ENCODE measurements at places on chromosomes 7 and 10.

DNA sequence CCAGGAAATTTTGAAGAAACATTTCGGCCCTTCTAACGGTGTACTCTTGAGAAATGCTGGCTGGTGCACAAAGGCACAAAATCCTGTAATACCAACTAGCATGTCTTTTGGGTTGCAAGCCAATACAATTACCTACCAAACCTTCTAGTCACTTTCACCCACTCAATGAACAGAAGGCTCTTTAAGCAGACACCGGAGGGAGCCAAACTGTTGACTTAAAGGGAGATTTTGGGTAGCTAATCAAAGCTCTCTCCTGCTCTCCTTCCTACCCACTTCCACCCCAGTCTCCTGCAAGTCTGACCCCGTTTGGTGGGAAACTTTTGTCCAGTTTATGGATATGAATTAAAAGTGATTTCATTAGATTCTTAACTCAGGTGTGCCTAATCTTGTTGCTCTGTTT lies 24.0 kb downstream of the GRM3 start:
- no peak for DNase-seq

- DNase-seq, result no peak
Observed at GRCh38 chr7:18399436-18400235, 95.9 kb upstream of the HDAC9 start.

- DNase-seq, result no peak
Observed at GRCh38 chr10:71270301-71271220, 48.5 kb upstream of the SLC29A3 start.

DNA sequence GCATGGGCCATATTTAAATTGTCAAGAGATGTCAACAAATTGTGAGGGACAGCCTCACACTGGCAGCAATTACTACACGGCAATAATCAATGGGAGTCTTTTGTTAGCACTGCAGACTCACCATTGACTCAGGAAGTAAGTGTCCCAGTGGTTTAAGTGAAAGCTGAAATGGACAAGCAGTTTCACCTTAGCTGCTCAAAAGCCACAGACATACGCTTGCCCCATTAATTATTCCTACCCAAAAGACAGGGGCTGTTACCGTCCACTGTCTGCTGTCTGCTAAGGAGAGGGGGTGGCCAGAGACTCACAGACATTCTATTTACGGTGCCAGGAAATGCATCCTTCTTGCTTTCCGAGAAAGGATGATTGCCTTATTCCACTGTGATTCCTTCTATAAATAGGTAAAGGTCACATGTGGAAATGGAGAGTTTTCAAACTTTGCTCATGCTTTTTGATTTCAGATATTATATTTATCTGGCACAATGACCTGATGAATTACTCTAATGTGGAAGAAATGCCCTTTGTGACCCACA lies 309.7 kb upstream of the NFE2L3 start:
- DNase-seq, result no peak

- no peak for DNase-seq
Observed at GRCh38 chr7:81128011-81128410, 209.2 kb upstream of the SEMA3C start.

DNA sequence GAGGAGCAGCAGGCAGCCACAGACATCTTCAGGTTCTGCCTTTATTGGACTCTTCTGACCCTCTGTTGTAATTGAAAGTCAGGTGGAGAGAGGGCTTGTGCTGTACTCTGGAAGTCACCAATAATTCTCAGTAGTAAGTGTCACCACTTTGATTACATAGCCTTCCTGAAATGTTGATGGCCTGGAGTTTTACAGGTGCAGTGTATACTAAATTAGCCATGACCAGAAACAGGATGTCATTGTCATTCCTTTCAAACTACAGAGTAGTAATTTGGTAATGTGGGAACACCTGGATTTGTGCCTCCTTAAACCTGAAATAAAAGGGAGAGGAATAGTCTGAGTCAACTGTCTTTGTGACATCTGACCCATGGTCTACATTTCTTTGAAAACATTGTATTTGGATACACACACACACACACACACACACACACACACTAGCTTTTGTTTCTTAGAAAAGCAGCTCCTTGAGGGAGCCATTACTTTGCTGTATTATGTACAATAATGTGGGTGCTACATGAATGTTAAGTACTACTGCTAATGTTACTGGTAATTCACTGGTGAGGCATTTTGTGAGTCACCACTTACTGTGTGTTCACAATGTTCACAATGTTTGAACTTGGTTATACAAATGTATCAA lies 19.6 kb downstream of the ARL4A start:
- DNase-seq, result no peak

DNA sequence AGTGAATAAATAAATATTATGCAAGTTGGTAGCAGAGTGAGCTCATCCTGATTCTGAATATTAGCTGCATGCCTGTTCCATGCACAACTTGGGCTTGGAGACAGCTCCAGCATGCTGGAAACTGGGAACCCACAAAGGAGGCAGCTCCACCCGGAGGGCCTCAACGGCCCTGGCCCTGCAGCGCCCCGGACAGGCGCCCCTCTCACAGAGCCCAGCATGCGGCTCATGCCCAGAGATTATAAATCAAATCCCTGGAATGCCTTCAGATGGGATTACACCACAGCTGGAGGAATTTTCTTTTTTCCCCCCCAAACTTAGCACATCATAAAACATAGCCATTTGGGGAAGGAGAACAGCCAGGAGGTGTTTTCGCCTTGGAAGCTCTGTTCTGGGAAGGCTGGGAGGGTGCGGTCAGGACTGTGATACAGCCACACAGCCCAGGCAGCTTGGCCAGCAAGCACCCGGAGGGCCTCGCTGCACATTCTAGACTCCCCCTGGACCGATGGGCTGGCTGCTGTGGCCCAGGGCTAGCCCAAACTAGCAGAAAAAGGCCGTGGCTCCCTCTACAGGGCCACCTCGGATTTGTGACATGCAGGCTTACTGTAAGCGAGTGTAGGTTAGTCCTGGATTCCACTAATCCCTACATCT lies 102.4 kb downstream of the PTPN20 start:
- DNase-seq, result no peak

GRCh38 chr10:126734967-126735366 lies 64.5 kb upstream of the C10orf90 start:
- DNase-seq, result no peak

DNA sequence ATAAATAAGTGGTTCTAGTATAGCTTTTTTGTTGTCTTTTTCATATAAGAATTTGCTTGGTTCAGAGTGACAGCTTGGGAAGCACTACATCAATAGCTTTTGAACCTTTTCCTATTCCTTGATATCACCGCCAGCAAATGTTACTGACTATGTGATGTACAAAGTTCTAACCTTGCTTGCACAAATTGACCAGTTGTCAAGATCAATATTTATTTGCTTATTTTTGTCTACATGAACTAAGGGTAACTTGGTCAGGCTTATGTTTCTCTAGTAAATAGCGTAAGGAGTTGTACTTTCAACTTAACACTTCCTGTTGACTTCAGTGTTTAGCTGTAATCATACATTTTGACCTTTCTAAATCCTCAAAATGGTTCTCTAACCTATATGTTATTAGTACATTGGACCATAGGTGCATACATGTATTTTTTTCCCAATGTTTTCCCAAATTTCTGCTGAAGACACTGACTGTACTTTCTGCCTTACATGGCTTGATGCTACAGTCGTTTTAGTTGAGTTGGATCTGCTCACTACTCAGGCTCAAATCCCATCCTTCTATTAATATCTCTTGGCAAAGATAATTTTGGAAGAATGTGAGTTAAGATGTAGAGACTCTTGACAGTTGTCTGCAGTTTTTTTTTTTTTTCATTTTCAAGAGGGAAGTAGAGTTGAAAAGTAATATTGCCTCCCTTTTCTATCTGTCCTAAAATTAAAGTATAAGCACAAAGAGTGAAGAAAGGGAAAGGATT lies 239.1 kb upstream of the KAT6B start:
- DNase-seq, result no peak

DNA sequence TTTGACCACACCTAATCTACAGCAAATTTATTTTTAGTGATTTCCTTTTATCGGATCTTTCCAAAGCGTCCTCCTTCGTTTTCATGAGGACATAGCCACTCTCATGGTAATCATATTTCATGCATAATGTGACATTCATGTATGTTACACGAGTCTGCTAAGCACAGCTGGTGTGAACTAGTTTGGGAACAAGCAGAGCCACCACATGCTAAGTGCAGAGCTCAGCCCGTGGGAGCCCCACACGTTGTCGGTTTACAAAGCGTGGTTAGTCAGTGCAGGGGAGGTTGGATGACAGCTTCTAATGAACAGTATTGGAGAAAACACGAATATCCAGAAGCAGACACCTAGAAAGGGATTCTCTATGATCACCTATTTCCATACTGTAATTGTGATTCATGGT lies 78.4 kb upstream of the GJD4 start:
- no peak for DNase-seq

DNA sequence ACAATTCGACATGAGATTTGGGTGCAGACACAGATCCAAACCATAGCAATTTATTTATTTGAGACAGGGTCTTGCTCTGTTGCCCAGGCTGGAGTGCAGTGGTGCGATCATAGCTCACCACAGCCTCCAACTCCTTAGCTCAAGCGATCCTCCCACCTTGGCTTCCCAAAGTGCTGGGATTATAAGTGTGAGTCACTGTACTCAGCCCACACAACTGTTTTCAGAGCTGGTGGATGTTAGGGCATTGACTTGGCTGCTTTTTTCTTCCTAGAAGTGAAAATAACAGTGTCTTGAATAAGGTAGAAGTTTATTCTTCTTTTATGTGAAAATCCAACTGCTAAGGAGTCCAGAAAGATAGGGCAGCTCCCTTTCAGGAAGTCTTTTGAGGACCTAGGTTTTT lies 132.1 kb downstream of the CCDC3 start:
- no peak for DNase-seq

DNA sequence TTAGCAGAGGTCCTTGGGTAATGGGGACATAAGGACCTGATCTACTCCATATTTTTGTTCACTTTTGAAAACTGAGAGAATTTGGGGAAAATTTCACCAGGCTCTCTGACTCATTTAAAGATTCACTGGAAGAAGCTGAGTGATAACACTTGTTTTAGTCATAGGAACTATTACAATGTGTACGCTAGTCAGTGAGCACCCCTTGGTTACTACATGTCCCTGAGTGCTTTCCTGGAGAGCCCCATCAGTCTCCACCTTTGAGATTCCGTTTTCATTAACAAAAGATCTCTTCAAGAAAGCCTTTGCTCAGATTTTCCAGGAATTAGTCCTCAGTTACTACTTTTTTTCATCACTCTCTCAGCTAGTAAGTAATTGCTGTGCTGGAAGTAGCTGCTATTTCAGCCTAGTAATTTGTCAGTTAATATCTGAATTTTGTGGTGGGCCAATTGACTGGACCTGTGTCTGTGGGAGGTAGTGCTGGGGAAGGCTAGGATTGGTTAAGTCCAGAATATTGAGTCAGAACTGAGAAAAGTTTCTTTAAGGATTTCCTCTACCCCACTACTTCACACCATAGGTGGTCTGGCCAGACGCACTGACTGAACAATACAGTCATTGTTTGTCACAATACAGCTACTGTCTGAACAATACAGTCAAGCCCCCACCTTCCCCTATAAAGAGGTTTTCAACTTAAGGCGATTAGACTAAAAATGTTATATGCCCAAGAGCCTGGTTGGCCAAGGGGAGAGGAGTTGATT lies 235.0 kb downstream of the CCDC7 start:
- DNase-seq, result no peak

All from activated CD4-positive, alpha-beta T cell treated with anti-CD3 and anti-CD28 coated beads for 1 hour (primary cell).